Omental fat pad (tissue), 4 donors: ENCODE measurements at places on chromosomes 6 and 20. TPM values are rescaled to one million over a fixed set of nuclear protein-coding genes. Genes with fewer than 3 reads are reported as not detected.

The CARMIL1 gene
- total RNA-seq: 35.3 TPM

The TTBK1 gene
- not detected for total RNA-seq

The VWA7 gene
- total RNA-seq: 0.36 TPM

The CDH26 gene
- total RNA-seq: 1.4 TPM

The HSPA12B gene
- 9.0 TPM for total RNA-seq

The TRAPPC3L gene
- not detected for total RNA-seq

The SCRT2 gene
- not detected for total RNA-seq

The PDE10A gene
- 75.3 TPM for total RNA-seq

The ARMH2 gene
- not detected for total RNA-seq

The C6orf52 gene
- total RNA-seq: not detected

The WFDC10B gene
- total RNA-seq: not detected

The SIGLEC1 gene
- total RNA-seq: 26.7 TPM

The DZANK1 gene
- 1.9 TPM for total RNA-seq

The CNKSR3 gene
- 5.2 TPM for total RNA-seq

The HLA-DRA gene
- 288 TPM for total RNA-seq

The SNAI1 gene
- 23.8 TPM for total RNA-seq

- no peak for DNase-seq
Observed at GRCh38 chr6:958488-958887, 265.5 kb upstream of the EXOC2 start.

GRCh38 chr20:20014659-20015058, 2.5 kb upstream of the NAA20 start:
- DNase-seq: no peak

DNA sequence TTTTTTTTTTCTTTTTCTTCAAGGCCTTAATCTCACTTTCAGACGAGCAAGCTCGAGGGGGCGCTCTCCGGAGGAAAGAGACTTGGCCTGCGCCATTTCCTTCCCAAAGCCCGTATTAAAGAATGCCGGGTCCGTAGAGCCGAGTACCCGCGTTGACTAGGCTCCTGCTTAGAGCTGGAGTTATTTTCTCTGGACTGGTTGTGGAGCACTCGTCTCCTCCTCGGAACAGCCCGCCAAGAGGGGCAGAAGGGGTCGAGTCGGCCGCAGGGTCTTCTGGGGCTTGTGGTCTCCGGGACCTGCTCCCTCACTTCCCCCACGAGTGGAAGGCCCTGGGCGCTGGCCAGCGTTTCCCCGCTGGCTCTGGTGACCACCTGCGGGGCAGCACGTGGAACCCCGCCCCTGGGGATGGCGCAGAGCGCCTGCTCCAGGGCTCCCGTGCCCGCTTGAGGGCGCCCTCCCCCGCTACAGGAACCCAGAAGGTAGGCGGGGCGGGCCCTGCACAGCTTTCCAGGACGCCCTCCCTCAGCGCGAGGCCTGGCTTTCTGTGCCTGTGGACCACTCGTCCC, 2.7 kb upstream of the MEI4 start:
- no peak for DNase-seq

- DNase-seq: no peak
Observed at GRCh38 chr6:80268865-80269730, 162.6 kb downstream of the BCKDHB start.

- no peak for DNase-seq
Observed at GRCh38 chr6:16257999-16258708, 19.8 kb downstream of the GMPR start.

- no peak for DNase-seq
Observed at GRCh38 chr6:73581293-73581692, 60.5 kb upstream of the EEF1A1 start.

DNA sequence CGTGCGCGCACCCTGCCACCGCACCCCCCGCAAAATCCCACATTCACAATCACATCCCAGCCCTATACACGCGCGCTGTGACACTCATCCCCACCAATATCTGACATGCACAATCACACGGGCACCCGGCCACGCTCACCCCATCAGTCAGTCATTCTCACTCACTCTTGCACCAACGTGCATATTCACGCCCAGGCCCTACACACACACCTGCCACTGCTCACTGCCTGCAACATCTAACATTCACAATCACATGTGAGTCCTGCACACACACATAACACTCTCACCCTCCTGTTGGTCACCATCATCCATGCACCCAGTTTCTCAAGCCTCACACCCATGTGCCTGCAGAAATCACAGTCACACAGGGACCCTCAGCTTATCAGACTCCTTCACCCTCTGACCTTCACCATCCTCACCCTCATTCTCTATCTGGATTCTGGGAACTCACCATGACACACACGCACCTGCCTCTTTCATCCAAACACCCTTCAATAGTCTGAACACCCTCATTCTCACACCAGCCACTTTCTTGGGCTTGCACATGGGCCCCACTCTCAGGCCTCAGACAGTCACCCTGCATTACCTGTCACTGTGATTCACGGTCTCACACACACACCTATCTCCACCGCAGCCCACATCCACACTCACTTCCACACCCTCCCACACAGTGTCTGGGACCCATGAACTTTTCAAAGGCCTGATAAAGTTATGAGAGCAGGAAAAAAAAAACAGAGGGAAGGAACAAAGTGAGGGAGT, 748 bp upstream of the ATP9A start:
- DNase-seq: no peak

DNA sequence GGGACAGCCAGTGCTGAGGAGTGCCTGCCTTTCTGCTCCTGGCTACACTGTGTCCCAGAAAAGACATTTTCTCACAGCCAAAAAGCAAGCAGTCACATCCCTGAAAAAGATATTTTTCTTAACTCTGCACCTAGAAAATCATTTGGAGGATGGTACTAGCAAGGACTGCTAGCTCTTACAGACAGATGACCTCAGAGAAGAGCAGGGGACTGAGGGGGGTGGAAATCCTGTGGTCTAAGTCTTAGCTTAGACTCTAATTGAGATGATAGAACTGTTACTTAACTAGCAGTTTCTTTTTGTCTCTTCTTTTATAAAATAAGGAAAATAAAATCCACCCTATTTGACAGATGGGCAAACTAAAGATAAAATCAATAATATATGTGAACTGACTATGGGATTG, 152.8 kb downstream of the TMEM200A start:
- no peak for DNase-seq

DNA sequence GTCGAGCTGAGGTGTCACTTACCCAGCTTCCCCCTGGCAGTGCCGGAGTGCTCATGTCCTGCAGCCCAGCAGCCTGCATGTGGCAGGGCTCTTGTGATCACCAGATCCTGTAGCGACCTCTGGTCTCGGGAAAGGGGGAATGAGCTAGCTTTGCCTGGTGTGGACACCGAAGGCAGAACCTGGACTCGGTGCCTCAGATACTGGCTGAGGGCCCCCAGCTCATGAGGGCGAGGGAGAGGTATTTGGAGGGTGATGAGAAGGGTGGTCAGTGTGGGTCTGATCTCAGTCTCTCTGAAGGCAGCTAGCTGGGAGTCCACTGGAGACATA, 26.3 kb downstream of the SUN5 start:
- DNase-seq: no peak

DNA sequence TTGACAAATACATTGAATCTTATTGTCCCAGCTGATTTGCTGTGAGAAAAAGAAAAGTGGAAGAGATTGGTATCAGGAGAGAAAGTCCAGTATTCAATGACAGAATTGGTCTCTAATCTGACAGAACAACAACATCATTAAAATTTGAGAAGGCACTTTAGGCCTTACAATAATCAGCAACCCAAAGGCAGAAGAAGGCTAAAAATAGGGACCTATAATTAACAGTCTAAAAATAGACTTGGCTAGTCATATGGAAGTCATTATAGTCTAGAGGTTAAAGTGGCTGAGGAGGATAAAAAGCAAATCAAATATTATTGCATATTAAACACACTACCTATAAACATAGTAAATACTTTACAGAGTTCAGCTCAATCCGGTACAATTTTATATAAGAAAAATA, 393.6 kb upstream of the JAG1 start:
- no peak for DNase-seq

GRCh38 chr6:55239099-55239498, 64.8 kb downstream of the HCRTR2 start:
- no peak for DNase-seq

GRCh38 chr6:169859978-169860703, 108.7 kb downstream of the ERMARD start:
- DNase-seq: no peak

- DNase-seq: no peak
Observed at GRCh38 chr6:17149571-17149970, 47.7 kb downstream of the STMND1 start.

- no peak for DNase-seq
Observed at GRCh38 chr6:9504191-9504590, 910.7 kb downstream of the TFAP2A start.

- no peak for DNase-seq
Observed at GRCh38 chr20:61316346-61316745, 64.3 kb downstream of the CDH4 start.

DNA sequence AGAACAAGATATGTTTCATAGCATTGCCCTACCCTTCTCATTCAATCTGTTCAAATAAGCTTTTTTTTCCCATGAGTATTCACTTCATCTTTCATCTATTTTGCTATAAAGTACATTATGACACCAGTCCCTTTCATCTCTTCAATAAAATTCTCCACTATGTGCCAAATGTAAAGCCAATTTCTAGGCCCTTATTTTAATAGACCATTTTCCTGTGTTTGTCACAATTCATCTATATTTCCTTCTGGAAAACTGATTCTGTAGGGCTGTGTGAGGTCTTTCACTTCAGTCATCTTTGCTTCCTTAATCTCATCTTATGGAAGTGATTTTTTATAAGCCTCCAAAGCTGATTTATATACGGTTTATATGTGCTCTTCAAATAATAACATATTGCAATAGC, 992.4 kb upstream of the EYS start:
- no peak for DNase-seq

DNA sequence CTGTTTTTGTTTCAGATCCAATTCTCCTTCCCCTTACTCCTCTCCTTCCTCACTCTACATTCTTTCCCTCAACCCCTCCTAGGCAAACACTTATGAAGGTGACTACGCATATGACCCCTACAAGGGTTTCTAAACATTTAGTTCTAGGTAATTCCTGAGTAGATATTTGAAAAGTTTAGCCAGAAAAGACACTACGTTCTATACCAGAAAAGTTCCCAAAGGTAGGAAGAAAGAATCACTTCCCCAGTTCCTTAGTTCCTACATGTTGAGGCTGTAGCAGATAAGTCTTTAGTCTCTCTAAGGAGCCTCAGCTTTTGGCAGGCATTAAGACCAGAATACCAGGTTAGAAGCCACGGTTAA, 11.6 kb downstream of the POU3F2 start:
- no peak for DNase-seq

DNA sequence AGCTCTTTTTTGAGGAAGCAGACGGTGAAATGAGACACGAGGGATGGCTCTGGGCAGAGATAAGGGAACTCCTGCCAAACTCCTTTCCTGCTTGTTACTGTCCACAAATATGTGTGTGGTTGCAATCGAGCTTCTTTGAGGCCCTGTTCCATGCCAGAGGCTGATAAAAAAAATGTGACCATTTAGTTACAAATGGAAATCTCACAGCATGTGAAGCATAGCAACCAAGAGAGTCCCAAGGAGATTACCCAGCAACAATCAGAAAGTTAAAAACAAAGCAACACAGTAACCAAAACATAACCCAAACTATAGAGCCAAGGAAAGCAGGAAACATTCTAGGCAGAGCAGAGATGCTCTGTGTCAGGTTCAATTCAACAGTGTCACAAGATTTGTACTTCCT, 35.4 kb upstream of the HMGN3 start:
- no peak for DNase-seq

DNA sequence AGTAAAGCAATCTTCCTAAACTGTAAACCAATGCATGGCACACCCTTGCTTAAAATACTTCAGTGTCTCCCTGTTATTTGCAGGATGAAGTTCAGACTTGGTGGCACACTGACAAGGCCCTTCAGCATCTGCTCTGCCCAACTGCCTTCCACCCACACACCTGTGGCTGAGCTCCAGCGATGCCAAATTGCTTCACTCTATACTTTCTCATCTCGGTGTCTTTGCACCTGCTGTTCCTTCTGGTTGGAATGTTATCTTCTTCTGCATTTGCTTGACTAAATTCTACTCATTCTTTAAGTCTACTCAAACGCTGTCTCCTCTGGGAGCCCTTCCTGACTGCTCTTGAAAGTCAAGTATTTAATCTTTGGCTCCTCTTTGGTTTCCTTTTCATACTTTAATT, 100.1 kb upstream of the SUPT3H start:
- no peak for DNase-seq

- DNase-seq: no peak
Observed at GRCh38 chr20:47724910-47725247, 60.4 kb downstream of the SULF2 start.

GRCh38 chr6:24019830-24020229, 106.2 kb upstream of the NRSN1 start:
- no peak for DNase-seq

GRCh38 chr6:27406085-27406484, 17.5 kb downstream of the ZNF391 start:
- no peak for DNase-seq

DNA sequence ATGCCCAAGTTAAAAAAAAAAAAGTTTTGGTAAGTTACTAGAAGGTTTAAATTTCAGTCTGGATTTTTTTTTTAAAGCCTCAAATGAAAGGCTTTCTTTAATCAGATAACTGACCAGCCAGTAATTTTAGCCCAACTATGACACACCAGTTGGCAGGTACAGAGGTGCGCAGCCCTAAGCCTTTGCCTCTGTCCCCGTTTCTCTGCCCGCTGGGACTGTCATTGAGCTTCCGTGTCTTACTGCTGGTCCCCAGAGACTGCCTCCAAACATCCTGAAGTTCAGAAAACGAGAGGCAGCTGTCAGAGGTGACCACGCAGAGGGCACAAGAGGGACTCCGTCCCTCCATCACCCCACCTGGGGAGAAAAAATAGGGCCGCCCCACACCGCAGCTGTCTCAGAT, 118.2 kb downstream of the RPS12 start:
- no peak for DNase-seq
